ENCODE measurements at places on chromosomes 4 and X.
A peak's percentile ranks its signal among the peaks of the same experiment; 100 is the strongest.

GRCh38 chrX:68878977-68879645, 50.3 kb downstream of the EFNB1 start:
- no peak for DNase-seq

DNA sequence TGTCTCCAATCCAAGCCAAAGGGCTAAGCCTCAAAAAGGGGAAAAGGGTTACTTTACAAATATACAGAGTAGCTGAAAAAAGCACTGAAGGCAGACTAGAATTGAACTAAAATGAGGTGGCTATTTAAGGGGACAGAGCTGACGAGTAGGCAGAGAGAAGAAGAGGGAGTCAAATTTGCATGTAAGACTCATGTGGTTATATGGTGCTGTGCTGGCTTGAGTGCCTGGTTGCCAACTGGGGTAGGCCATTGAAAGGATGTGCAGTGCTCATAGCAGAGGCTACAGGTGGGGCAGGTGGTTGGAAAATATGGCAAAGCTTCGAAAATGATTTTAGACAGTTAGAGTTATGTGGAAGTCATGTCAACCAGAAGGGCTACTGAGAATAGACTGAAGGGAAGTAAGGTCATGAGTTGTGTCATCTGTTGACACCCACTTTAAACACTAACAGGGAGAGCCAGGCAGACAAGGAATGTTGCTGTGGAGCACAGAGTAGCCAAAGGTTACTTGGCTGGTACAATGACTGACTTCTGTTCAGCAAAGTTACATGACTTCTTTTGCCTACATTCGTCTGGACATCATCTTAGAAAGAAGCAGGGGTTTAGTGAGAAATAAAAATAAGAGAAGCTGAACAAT, 1210.4 kb downstream of the ADGRL3 start:
- no peak for DNase-seq

DNA sequence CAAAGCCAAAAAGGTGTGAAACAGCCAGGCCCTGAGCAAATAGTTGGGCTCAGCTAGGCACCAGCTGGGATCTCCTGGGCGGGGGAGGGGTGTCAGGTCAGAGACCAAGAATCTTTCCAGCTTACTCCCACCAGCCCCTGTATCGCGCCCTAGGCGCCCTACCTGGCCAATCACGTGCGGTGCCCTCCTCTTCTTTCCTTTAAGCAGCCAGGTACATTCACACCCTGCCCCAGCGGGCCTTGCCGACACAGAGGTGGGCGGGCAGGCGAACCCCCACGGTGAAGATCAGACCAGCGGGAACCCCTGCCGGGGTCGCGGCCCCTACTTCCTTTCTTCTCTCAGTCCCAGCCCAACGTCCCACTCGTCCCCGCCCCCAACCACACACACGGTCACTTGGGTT, 9.1 kb downstream of the ARHGAP36 start:
- no peak for DNase-seq

- peak; percentile 25 for DNase-seq
Measured at GRCh38 chr4:112604589-112604988, 32.1 kb downstream of the ZGRF1 start.

DNA sequence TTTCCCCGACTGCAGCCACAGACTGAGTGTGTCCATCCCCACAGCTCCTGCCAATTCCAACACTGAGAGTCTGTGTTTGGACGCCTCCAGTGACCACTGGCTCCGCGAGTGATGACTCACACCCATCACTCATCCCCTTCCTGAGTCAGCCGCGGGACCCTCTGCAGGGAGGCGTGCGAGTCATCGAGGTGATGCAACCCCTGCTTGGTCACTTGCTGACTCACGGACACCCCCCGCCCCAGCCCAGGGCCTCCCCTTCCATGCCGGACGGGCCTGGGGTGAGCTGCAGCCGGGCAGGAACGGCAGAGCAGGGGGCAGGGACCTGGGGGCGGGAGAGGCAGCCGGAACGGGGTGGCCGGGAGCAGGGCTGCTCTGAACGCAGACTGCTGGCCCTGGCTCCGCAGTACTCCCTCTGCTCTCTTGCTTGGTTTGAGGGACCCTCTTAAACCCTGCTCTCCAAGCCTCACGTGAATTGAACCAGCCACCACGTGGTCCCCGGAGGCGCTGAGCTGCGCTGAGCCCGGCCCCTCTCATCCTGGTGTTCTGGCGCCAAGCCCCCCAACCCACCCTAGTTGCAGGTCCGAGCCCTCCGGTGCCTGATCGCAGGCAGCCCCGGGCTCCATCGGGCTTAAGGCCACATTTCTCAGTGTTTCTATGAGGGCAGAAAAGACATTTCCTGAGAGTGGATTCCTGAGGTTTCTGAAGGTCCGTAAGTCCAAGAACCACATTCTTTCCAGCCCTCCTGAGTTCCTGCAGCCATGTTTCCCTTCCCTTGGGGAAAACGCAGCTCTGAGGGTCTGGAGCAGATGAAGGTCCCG, 32.4 kb downstream of the FGFRL1 start:
- peak; percentile 95 for DNase-seq

- no peak for DNase-seq
Measured at GRCh38 chr4:123114915-123115756, 192.7 kb upstream of the NUDT6 start.

DNA sequence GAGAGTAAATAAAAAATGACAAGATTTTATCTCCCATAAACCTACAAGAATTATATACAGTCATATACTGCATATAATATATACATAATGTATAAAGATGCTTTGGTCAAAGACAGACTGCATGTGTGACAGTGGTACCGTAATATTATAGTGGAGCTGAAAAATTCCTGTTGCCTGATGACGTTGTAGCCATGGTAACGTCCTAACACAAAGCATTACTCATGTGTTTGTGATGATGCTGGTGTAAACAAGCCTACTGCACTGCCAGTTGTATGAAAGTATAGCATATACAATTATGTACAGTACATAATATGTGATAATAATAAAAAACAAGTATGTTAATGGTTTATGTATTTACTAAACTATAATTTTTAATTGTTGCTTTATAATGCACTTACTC, 245.2 kb upstream of the CENPE start:
- DNase-seq: no peak

All from kidney epithelial cell (primary cell).